Activated CD4-positive, alpha-beta T cell treated with anti-CD3 and anti-CD28 coated beads for 24 hours (primary cell): ENCODE measurements at places on chromosomes 2 and 18.

GRCh38 chr2:231390667-231391066, 4.8 kb upstream of the B3GNT7 start:
- no peak for DNase-seq

DNA sequence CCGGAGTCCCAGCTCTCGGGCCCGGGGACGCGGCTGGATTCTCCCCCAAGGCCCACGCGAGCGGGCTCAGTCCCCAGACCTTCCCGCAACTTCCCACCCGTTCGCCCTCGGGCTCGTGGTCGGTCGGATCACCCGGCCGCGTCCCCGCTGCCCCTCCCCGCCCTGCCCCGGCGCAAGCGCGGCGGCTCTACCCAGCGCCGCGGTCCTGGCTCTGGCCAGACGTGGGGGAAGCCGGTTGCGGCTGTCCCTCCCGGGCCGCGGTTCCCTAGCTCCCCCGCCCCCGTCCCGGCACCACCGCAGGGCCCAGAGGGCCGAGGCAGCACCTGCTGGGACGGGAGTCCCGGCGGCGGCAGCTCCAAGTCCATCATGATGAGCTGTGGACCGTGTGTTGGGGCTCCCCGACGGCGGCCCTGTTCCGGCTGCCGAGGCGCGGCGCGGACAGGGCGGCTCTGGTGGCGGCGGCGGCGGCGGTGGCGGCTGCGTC, 276 bp downstream of the NFE2L2 start:
- DNase-seq: no peak

DNA sequence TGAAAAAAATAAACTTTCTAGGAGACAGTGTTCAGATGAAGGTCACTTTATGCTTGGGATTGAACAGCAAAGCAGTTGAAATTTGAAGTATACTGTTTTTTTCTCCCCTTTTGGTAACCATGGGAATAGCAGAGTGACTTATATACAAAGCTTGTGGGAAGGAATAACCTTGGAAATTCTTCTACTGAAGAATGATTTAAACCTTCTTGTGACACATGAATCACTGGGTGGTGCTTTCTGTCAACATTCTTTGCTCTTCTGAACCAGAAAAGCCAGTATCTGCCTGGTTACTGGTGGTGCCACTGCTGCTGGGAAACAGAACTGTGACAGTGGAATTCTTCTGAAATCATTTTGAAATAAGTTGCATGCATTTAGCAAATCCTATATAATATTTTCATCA, 39.4 kb upstream of the RND3 start:
- no peak for DNase-seq

GRCh38 chr18:53947092-53947640, 277.3 kb downstream of the MBD2 start:
- DNase-seq: no peak

- DNase-seq: no peak
Measured at GRCh38 chr2:11969774-11970173, 223.3 kb downstream of the LPIN1 start.

- DNase-seq: no peak
Measured at GRCh38 chr2:73212098-73212447, 2.0 kb upstream of the SMYD5 start.

- no peak for DNase-seq
Measured at GRCh38 chr2:54429811-54430551, 26.1 kb upstream of the SPTBN1 start.

- no peak for DNase-seq
Measured at GRCh38 chr18:37438417-37439180, 127.0 kb downstream of the CELF4 start.

- no peak for DNase-seq
Measured at GRCh38 chr18:62950246-62950645, 234.9 kb downstream of the PHLPP1 start.

DNA sequence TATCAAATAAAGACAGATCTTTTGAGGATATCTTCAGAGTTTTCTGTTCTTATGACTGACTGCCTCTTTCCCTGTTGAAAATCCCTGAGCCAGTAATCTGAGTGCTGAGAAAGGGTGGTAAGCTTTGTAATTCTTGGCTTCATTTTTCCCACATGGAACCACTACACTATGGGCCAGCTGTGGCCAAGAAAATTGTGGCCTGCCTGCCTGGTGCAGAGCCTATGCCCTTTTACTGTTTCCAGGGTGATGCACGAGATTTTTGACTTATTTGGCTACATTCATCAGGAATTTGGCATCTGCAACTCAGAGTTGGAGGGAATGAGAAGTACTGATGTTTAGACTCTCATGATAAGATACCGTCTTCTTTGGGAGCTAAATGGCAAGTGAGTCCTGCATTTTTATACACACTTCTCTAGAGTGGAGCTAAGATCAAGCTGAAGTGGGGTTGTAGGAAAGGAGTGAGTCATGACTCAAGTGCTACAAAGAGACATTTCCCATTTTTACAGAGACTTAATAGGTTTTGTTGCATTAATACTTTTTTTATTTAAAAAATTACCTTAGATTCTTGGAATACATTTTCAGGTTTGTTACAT, 328.2 kb upstream of the CDH7 start:
- DNase-seq: no peak

- no peak for DNase-seq
Measured at GRCh38 chr2:170607171-170607570, 108.0 kb upstream of the SP5 start.

GRCh38 chr2:73917696-73918207, 8.9 kb upstream of the DGUOK start:
- no peak for DNase-seq

GRCh38 chr2:220775856-220776488, 796.1 kb downstream of the EPHA4 start:
- DNase-seq: no peak

- no peak for DNase-seq
Measured at GRCh38 chr2:46852598-46852997, 63.0 kb downstream of the MCFD2 start.

GRCh38 chr2:70140791-70141211, 50.0 kb downstream of the C2orf42 start:
- no peak for DNase-seq

- no peak for DNase-seq
Measured at GRCh38 chr2:51881673-51882072, 849.7 kb upstream of the NRXN1 start.

GRCh38 chr18:906416-907114, 1.9 kb downstream of the ADCYAP1 start:
- DNase-seq: no peak

DNA sequence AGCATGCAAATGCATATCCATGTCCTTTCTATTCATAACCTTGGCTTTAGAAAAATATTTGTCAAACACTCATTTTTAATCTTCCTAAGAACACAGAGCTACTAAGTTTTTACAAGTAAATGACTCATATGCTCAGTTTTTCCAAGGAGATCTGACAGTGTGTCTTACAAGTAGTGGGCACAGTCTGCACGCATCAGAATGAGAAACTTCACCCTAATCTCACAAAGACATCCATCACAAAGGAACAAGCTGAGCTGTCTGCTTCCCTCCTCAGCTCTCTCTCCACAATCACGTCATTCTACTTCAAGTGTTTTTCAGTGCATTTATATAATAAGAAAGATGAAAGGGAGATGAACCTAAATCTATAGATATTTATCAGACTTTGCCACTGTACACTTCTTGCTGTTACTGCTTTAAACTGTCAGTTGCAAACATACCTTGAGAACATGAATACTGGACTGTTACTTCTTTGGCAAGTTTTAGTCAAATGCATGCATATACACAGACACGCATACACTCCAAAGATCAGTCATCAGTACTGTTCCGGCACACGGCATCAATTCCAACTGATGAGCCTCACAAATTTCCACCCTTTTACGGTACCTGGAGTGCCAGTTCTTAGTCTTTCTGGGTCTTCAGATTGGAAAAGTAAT, 75.7 kb downstream of the RBMS1 start:
- no peak for DNase-seq

GRCh38 chr2:14951569-14952285, 319.2 kb downstream of the LRATD1 start:
- DNase-seq: no peak

DNA sequence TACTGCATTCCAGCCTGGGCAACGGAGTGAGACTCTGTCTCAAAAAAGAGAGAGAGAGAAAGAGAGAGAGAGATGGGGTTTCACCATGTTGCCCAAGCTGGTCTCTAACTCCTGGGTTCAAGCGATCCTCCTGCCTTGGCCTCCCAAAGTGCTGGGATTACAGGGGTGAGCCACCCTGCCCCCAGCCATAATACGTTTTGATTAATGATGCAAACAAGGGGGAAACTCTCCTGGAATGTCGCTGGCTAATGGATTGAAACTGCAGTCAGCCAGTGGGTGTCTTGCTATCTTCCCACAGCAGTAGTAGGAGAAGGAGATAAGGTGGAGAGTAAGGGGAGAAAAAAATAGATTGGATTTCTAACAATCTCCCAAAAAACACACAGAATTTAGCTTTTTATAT, 9.5 kb upstream of the RTN4 start:
- no peak for DNase-seq

DNA sequence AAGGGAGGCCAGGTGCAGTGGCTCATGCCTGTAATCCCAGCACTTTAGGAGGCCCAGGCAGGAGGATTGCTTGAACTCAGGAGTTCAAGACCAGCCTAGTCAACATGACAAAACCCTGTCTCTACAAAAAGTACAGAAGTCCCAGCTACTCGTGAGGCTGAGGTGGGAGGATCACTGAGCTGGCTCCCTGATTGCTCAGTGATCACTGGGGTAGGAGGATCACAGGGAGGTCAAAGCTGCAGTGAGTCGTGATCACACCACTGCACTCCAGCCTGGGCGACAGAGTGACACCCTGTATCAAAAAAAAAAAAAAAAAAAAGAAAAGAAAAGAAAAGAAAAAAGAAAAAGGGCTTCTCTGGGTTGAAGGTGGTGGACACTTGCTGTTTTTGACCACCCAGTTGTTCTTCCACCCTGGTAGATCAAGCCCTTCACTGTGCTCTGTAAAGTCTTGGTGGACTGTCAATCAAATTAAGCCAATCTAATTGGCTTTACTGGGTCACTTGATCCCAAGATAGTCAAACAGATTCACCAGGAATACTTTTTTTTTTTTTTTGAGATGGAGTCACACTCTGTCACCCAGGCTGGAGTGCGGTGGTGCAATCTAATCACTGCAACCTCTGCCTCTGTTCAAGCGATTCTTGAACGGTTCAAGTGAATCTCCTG, 191.6 kb downstream of the AGPS start:
- DNase-seq: no peak

DNA sequence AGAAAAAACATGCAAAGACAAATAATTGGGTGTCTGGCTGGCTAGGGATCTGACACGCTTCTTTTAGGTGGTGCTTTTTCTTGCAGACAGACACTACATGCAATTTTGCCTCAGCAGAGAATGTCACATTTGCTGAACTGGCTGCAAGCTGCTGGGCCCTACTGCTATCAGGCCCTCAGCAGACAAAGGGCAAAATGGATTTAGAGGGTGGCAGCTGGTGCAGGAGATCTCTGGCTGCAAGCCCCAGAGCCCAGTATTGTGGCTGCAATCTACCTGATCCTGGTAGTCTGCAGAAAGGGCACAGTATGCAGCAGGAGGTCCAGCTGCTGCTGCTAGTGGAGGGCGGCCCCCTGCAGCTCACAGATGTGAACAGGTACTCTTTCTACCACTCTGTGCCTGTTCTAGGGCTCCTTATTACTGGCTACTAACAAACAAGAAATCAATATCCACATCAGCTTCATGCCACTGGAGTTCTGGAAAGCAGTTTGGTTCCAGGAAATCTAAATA, 796.7 kb upstream of the CELF4 start:
- no peak for DNase-seq

- no peak for DNase-seq
Measured at GRCh38 chr2:235674812-235675211, 181.0 kb downstream of the AGAP1 start.

- no peak for DNase-seq
Measured at GRCh38 chr2:3434654-3435053, 55.2 kb downstream of the TRAPPC12 start.

DNA sequence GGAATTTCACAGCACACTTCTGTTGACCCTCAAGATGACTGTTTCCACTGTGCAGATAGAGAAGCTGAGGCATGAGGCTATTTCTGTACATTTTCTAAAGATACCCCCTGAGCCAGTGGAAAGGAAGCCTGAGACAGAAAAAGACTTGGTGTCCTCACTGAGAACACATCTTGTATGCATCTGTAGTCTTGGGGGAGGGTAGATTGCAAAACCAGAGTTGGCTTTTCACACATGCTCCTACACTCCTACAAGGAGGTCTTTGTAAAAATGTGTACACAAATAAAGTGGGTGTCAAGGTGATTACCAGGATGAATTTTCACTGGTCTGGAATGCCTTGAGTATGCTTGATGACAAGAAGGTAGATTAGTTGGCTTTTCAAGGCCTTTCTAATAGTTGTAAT, 98.0 kb downstream of the KCTD18 start:
- no peak for DNase-seq

DNA sequence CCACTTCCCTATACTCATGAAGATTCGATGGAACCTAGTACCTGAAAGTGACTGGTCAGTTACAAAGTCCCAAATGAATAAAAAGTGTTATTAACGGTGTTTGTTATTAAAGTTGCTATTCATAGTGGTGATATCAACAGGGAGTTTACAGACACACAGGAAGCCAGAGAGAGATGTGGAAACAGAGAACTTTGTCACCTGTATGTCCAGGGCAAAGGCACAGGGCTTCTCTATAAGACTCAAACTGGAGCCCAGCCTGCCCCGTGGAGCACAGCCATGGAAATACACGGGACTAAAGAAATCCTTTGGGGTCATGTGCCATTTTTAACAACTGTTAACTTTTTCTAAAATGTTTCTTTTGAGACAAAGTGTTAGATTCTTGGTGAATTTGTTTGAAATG, 68.5 kb downstream of the KLF7 start:
- no peak for DNase-seq

DNA sequence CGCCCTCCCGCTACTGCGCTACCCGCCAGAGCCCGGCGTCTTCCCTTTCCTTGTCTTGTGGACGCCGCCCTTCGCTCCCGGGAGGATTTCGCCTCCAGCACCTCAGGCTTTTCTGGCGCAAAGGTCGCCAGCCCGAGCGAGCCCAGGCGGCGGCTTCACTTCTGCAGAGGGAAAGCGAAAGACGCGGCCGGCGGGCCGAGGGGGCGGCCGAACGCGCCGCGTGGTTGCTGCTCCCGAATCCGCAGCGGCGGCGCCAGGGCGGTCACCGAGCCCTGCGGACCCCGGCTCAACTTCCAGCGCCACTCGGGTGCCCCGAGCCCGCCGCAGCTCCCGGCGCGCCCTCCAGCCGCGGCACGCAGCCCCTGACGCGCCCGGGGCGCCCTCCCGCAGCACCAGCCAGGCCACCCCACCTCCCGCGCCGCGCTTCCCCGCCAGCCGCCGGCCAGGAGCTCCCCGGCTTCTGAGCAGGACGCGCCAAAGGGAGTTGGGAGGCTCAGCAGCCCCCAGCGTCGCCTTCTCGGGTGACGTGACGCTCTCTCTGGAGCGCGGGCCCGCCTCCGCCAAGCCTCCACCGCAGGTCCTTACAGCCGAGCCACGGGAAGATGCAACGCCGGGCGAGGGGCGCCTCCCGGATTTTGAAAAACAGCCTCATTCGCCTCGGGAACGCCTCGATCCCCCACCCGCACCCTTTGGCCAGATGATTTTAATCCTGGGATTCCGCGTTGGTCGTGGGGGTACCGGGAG, 84.9 kb upstream of the EPB41L3 start:
- no peak for DNase-seq

- no peak for DNase-seq
Measured at GRCh38 chr18:24362757-24363156, 34.9 kb downstream of the OSBPL1A start.
